ENCODE measurements at places on chromosomes 4 and X.

- peak; percentile 4 for DNase-seq
These were observed 914.2 kb upstream of the LCORL start for GRCh38 chr4:18935659-18936345.

DNA sequence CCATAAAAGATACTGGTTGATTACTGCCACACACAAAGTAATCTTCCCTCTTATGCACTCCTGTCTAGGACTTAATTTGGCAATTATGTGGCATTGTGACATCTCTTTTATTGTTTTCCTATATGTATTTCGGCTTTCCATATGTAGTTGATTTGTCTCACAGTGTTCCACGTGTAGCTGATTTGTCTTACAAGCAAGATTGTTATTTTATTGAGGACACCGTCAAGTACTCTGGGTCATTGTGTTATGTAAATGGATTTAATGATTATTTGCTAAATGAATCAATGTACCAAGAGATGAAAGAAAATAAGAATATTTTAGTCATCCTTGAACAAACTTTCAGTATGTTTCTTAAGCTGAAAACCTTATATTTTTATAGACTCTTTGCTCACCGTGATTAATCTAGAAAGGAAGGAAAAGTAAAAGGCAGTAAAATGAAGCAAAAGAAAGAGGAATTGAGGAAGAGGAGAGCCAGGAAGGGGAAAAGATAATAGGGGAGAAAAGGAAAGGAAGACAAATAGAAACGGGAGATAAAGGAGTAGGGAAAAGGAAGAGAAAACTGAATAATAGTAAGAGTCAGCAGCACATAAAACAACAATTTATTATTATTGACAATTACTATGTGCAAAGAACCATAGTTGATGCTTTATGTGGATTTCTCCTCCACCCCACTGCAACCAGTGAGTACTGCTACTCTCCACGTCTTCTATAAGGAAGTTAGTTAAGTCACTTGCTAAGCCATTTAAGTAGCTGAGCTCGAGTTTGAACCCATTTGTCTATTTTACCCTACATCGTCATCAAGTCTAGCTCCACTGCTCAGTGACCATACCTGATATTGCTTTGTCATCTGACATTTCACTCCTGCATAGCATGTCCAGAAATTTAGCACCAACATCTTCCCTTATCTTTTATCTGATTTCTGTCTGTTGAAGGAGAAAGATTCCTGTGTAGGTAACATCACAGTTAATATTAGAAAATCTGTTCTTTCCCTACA lies 336.5 kb downstream of the BMPR1B start:
- no peak for DNase-seq

DNA sequence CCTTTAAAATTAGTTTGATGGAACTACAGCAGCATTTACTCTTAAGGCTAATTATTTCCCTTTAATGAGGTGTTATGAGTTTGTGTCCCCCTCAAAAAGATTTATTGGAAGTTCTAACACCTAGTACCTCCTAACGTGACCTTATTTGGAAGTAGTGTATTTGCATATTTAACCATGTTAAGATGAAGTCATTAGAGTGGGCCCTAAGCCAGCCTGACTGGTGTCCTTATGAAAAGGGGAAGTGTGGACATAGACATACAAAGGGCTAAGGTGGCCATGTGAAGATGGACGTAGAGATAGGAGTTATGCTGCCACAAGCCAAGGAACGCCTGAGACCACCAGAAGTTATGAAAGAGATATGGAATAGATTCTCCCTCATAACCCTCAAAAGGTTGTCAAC lies 985.4 kb upstream of the INTU start:
- DNase-seq: no peak

DNA sequence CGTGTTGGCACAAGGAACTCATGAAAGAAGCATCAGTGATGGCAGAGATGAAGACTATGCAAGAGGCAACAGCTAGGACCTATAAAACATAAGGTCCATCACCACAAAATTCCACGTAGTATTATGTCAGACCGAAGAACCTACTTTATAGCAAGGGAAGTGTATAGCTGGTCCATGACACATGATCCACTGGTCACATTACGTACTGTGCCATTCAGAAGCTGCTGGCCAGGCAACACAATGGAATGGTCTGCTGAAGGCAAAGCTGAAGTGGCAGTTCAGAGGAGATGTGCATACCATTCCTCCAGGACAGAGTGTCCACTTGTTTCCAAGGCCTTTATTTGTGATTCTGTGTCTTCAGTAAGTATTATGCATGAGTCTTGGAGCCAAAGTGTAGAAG lies 215.5 kb upstream of the UGT8 start:
- DNase-seq: no peak

- no peak for DNase-seq
These were observed 8.2 kb upstream of the ABCG2 start for GRCh38 chr4:88166608-88167007.

DNA sequence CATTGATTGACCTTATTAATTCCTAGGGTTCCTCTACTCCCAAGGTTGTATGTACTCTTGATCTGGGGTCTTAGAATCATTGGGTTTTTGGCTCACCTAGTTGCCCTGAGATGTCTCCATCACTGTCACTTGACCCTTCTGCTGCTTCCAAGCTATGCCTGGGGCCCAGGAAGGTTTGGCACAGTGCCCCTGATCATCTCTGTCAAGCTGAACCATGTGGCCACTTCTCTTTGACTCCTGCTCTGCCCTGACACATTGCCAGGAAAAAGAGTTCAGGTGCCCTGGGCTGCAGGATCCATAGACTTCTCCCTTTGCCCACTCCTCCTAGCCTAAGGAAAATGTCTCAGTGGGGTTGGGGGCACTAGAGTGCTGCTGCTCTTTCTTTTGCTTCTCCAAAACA lies 3.9 kb upstream of the CHST7 start:
- no peak for DNase-seq

DNA sequence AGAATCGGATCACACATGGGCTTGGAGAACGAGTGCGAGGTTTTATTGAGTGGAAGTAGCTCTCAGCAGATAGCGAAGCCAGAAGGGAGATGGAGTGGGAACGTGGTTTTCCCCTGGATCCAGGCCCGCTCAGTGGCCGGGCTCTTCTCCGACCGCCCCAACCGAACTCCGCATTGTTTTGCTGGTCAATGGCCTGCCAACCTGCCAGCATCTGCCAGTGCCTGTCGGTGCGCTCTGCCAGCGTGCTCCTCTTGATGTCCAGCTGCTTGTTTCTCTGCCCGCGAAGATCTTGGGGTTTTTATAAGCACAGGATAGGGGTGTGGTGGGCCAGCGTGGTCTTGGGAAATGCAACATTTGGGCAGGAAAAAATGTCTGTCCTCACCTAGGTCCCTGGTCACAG lies 5.6 kb upstream of the SYTL5 start:
- no peak for DNase-seq
